ENCODE measurements at places on chromosomes 3 and 15.
A peak's percentile ranks its signal among the peaks of the same experiment; 100 is the strongest.

- peak; percentile 23 for DNase-seq
Observed at GRCh38 chr15:29268706-29269484, 727 bp downstream of the NSMCE3 start.

- no peak for DNase-seq
Observed at GRCh38 chr15:69272139-69272538, 26.6 kb upstream of the PAQR5 start.

DNA sequence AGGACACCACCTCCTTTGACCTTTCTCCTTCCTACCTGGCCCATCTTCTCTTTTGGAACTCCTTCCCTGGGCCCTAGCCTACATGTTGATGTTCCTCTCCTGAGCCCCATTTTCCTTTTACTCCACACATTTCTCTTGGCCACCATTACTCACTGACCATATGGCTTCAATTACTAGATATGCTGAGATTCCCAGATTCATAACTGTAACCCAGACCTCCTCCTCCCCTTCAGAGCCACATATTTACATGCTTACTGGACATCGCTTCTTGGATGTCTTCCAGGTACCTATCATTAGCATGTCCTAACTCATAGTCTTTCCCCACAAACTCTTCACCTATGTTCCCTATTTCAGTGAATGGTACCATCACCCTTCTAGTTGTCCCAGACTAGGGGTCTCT is 24.4 kb upstream of the TRIM59 start:
- no peak for DNase-seq

DNA sequence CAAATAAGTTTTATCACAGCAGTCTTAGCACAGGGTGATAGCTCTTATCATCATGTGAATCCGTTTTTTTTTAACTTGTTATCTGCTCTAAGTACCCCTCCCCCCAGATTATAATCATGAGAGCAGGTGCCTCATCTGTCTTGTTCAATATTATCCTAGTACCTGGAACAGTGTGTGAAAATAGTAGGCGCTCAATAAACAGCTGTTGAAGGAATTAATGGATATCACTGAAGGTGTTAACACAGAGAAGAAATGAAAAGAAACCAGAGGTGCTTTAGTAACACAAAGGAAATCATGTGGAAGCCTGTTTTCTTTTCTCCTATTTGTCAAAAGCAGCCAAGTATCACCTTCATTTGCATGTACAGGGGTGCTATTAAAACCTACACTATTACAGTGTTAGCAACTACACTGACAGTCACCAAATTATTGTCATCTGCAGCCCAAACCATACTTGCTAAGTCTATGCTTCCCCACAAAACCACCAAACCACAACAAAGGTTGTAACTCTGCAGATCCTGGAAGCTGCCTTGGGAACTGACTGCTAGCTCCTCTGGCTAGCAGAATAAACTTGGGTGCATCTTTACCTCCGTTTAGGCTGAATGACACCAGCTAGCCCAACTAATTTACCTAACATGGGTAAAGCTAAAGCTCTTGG is 2.9 kb downstream of the XPC start:
- peak; percentile 33 for DNase-seq

- no peak for DNase-seq
Observed at GRCh38 chr3:17372362-17373210, 369.8 kb downstream of the TBC1D5 start.

GRCh38 chr15:70258369-70259027 is 160.8 kb upstream of the TLE3 start:
- DNase-seq, result peak; percentile 69

- DNase-seq, result no peak
Observed at GRCh38 chr3:14366248-14366647, 36.2 kb upstream of the SLC6A6 start.

GRCh38 chr3:140315955-140316354 is 361.9 kb upstream of the TRIM42 start:
- DNase-seq, result no peak

- DNase-seq, result no peak
Observed at GRCh38 chr3:195823999-195824398, 12.3 kb upstream of the MUC4 start.

DNA sequence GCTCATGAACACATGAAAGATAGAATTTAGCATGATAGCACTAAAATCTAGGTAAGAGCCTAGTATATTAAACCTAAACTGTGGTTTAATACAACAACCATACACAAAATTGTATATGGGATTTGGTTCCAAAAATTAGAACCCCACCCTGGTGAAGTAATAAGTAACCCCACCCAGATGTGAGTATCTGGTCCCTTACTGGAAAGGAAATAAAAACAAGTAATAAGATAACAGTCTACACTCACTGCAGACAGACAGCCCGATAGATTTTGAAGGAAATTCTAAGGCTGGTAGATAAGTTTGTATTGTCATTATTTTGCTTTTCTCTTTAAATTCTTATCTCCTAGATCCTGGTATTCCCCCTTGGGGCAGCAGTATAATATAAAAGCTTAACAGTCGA is 184.9 kb downstream of the ZBTB20 start:
- no peak for DNase-seq

DNA sequence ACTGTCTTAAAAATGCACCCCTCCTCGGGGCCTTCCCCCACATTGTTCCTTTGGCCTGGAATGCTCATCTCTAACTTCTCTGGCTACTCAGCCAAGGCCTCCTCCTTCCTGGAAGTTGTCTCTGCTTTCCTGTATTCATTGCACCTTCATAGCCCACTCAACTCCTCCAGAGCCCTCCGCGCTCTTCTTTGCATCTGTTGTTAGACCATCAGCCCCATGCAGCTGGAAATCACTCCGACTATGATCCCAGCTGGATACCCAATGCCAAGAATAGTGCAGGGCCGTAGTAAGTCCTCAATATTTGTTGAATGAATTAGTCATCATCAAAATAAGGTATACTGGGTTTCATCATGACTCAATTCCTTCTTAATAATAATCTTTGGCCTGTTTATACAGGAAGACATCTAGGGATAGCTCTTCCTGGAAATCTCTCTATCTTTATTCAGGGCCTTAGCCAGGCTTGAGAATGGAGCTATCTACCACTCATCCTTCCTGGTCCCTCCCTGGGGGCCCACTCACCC is 112.7 kb downstream of the SYNPR start:
- DNase-seq, result no peak

DNA sequence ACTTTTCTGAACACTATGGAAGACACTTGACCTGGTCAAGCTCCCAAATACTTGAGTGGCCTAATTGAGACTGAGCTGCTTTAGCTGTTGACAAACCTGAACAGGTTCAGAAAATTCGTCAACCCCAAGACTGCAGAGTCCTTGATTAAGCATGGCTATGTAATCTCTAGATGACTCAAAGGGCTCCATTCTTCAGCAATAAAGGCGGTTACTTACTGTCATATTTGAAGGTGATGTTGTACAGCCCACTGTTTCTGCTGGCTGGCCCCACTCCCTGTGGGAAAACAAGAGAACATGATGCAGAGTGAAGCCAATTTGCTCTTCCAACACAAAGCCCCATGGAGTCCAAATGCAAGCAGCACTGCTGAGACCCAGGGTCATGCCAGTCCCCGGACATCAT is 45.1 kb downstream of the IL17RD start:
- no peak for DNase-seq

DNA sequence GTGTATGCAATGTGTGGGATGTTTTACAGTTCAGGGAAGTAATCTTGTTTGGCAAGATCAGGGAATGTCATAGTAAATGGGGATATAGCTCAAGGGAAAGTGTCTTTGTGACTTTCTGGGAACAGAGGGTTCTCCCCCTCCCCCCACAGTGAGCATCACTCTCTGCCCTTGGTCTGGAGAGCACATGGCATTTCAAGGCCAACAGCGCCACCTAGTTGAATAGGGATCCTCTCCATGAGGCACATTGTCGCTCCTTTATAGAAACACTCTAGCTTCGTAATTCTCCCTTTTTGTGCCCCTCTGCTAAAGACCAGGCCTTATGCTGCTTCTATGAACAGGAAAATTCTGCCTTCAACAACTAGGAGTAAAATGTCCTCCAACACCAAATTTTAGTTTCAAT is 37.1 kb upstream of the ARNT2 start:
- no peak for DNase-seq

DNA sequence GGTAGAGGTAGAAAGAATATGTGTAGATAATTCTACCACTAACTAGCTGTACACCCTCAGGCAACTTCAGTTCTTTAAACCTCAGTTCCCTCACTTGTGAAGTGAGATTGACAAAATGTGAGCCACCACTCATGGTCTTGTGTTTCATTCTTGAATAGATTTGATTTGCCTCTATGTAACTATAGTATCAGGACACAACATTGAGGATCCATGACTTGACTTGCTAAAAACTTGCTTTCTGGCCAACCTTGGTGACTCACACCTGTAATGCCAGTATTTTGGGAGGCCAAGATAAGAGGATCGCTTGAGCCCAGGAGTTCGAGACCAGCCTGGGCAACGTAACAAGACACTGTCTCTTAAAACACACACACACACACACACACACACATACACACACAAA is 115.8 kb upstream of the FLNB start:
- no peak for DNase-seq

- DNase-seq, result no peak
Observed at GRCh38 chr3:195450731-195451229, 8.0 kb upstream of the ACAP2 start.

DNA sequence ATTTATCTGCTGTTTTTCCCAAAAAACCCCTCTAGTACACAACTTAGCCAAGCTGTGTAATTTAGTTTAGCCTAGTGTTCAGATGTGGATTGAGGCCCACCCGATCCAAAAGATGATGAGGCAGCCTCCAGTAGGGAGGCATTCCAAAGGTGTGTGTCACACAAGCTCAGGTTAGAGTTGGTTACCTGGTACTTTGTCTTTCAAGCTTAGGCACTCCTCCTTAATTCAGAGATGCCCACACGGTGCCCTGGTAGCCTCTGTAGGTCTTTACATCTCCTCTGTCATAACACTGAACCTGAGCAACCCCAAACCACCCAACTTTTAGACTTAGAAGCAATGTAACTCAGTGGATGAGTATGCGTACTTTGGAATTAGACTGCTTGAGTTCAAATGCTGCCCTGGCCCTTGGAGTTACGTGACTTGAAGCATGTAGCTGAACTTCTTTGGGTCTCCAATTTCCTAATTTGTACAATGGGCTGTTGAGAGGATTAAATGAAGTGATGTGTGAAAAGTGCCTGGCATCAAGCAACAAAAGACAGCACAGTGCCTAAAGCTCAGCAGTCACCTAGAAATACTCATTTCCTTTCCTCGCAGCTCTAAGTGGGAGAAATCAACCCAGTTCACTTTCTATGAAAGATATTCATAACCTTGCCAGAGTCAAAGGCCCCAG is 284.6 kb upstream of the RARB start:
- DNase-seq, result no peak

GRCh38 chr15:71945012-71945411 is 134.7 kb downstream of the NR2E3 start:
- no peak for DNase-seq

- DNase-seq, result no peak
Observed at GRCh38 chr3:190718671-190719070, 143.8 kb downstream of the GMNC start.

GRCh38 chr3:29382409-29382808 is 101.5 kb downstream of the RBMS3 start:
- DNase-seq, result no peak

GRCh38 chr15:96457841-96458240 is 127.3 kb downstream of the NR2F2 start:
- no peak for DNase-seq

DNA sequence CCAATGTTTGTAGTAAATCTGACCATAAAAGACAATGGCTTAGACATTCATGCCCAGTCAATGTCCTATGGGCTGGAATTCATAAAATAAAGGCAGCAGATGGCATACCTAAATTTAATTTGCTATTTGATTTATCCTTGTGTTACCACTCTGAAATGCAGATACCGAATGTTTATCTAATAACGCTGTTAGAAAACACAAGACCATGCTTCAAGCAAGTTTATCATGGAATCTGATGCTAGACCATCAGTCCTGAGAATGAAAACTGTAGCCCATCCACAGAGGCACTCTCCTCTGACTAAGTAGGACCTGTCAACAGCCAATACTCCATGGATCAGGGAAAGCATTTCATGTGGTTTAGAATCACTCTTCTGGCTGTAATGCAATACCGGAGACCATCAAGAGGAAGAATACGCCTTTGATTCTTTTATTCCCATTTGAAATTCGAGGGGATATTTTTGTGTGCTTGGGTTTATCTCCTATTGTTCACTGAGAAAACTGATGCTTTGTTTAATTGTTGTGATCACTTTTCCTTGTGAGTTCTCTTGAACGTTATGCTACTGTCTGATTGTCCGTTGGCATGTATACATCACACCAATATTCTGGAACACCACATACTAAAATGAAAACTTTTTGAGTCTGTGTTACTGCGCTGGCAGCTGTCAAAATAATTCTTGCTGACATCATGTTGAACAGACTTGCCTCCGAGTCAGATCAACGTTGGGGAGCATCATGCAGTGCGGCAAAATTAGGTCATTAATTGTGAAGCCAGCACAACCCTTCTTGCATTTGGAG is 12.1 kb upstream of the CPB1 start:
- no peak for DNase-seq

DNA sequence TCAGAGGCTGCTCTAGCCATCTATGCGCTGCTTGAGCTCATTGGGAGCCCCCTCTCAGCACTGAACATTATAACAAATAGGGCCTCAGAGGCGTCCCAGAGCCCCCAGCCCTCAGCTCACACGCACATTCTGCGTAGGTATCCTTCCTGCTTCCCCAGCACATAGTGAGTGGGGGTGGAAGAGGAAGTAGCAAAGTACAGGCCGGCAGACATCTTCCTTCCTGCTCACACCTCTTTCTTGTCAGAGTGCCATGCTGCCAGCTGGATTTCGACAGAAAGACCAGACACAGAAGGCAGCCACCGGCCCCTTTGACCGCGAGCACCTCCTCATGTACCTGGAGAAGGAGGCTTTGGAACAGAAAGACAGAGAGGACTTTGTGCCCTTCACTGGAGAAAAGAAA is 16.6 kb downstream of the TMOD2 start:
- no peak for DNase-seq

GRCh38 chr3:171165983-171166382 is 139.5 kb upstream of the SLC2A2 start:
- no peak for DNase-seq

DNA sequence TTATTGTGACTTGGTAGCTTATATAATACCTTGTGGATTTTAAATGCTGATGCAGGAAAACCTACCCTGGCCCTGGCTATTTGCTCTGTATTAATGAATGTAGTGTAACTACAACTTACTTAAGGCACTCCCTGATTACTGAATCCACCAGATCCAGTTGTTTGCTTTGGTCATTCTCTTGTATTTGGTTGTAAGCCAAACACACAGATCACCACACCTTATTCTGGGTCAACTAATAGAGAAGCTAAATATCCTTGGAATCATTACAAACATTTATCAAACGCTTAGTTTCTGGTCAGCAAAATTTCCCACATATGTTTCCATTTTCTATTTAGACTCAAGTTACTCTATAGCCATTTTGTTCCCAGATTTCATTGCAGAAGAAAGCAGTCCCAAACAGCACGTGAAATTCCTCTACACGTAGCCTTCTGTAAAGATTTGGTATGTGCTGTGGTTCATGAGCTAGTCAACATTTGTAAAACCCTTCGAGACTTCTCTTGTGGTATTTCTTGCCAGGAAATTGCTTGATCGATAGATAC is 322.6 kb downstream of the MEX3B start:
- no peak for DNase-seq

GRCh38 chr3:69787436-69788168 is 48.3 kb downstream of the MITF start:
- DNase-seq, result no peak

GRCh38 chr3:73796382-73796781 is 171.6 kb upstream of the PDZRN3 start:
- DNase-seq, result no peak

All from stimulated activated CD4-positive, alpha-beta T cell treated with anti-CD3 and anti-CD28 coated beads, Interleukin-4, amount 100 ng/mL, for 48 hours (primary cell).